ENCODE measurements at places on chromosomes 1 and 21.

- no peak for DNase-seq
Measured at GRCh38 chr1:224861339-224861716, 68.1 kb upstream of the DNAH14 start.

- peak; percentile 57 for DNase-seq
Measured at GRCh38 chr1:16905110-16905867, 9.5 kb downstream of the RNU1-2 start.

GRCh38 chr1:82268826-82269225 lies 468.1 kb downstream of the ADGRL2 start:
- DNase-seq = no peak

DNA sequence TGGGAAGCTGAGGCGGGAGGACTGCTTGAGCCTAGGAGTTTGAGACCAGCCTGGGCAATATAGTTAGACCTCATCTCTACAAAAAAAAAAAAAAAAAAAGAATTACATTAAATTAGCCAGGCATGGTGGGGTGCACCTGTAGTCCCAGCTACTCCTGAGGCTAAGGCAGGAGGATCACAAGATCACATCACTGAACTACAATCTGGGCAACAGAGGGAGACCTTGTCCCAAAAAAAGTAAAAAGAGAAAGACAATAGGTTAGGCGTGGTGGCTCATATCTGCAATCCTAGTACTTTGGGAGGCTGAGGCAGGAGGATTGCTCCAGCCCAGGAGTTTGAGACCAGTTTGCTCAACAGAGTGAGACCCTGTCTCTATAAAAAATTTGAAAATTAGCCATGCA lies 130.3 kb downstream of the TIAM1 start:
- no peak for DNase-seq

- DNase-seq = no peak
Measured at GRCh38 chr1:63665824-63666223, 72.6 kb downstream of the PGM1 start.

DNA sequence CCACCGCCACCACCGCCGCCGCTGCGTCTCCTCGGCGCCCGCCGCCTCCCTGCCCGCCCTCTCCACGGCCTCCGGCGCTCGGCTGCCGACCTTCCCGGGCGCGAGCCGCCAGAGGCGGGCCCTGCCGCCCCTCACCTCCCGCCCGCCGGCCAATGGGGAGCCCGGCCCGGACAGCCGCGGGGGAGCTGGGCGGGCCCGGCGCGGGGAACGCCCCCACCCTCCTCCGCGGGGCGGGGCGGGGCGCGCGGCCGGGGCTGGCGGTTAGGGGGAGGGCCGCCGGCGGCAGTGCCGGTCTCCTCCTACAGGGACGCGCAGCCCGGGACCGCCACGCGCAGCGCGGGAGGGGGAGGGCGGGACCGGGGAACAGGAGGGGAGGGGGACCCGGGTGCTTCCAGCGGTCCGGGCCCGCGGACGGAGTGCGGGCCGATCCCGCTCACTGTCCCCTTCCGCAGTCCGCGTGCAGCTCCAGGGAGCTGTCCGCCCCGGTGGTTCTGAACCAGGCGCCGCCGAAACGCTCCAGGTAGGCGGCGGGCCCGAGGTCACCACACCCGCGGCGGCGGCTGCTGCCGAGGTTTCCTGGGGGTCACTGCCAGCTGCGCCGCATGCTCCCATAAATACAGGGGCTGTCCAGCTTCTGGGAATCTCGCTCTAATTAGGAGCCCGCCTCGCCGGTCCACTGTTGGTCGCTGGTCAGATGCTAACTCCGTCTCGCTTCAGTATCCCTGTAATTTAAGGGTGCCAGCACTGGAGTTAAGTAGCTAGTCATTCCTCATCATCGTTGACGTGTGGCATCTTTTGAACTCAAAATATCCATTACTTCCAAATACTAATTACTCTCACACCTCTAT lies at the start of gene PGBD5:
Gene PGBD5 (minus strand): TSS at position 87 of the 848 bp plus-strand sequence. CDS start 404 bp downstream, outside the sequence.
- DNase-seq = peak; percentile 40

DNA sequence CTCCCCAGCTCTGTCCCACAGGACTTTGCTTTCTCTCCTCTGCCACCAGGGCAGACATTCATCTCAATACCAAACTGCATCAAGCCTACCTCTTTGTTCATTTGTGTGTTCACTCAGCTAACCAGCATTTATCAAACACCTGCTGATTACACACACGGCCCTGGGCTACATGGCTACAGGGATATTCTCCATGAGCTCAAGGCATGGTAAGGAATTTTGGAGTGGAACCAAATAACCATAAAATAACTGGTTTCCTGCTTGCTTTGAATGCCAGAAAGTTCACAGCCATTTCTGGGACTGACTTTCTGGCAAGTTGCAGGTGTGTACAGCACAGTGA lies 54.6 kb downstream of the LDLRAD2 start:
- DNase-seq = no peak

DNA sequence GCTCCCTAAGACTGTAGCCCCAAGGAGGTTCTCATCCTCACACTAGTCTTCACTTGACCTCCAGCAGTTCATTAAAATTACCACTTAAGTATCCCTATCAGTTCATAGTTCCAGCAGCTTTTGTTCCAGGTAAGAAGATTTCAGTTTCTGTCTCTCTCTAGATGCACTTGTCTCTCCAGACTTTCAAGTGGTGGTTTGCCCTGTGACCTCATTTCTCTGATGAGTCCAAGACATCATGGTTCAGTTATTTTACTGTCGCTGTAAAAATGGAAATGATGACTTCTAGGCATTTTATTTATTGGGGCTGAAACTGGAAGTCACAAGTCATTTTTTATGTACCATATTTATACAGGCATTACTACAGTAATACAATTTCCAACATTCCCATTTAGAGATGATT lies 17.9 kb upstream of the RGS18 start:
- no peak for DNase-seq

DNA sequence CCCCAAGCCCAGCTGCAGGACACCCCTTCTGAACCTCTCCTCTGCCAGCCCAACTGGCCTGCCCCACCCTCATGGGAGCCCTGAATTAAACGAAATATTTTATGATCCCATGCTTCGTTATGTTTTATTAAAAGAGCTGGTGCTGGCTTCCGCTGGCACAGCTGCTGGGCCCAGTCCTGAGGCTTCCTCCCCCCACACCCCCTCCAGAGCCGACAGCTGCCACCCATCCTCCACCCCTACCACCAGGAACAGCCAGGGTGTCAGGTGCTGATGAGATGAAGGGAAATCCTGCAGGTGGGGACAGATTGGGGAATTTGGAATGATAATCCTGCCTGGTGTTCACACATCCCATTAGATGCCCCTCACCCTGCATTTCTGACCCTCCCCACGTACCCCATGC lies 19.0 kb downstream of the IGSF21 start:
- DNase-seq = no peak

DNA sequence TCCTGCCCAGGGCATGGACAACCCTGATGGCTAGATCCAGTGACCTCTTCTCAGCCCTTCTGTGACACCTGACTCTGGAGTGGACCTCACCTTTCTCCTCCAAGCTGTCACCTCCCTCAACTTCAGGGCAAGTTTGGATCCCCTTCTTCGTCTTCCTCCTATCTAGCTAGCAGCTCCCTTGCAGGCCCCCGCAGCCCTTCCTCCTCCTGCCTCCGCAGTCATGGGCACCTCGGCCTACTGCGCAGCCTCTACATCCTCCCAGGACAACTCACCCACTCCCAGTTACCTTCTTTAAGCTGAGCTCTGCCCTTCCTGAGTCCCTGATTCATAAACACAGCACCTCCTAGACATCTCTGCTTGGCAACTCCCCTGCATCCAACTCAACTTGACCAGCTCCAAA lies 61.3 kb upstream of the ID3 start:
- no peak for DNase-seq

- DNase-seq = no peak
Measured at GRCh38 chr1:171263901-171264300, 15.6 kb downstream of the FMO1 start.
